ENCODE measurements at places on chromosomes 1 and 21.

DNA sequence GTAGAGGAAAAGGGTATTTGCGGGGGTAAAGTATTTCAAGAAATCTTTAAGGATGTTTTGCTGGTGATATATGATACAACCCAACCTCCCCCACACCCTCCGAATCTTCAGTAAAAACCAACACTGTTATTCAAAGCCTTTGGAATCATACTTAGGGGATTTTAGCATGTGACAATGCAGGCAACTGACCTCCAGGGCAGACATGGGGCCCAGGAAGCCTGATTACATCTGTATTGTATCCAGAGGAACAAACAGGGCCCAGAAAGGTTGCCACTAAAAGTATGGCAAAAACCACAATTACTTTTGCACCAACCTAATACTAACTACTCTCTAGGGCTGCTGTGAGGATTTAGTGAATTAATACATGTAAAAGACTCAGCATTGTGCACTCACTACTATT is 43.9 kb upstream of the CNN3 start:
- DNase-seq, result no peak

- peak; percentile 97 for DNase-seq
These were observed 110.5 kb downstream of the HHAT start for GRCh38 chr1:210438928-210439841.

DNA sequence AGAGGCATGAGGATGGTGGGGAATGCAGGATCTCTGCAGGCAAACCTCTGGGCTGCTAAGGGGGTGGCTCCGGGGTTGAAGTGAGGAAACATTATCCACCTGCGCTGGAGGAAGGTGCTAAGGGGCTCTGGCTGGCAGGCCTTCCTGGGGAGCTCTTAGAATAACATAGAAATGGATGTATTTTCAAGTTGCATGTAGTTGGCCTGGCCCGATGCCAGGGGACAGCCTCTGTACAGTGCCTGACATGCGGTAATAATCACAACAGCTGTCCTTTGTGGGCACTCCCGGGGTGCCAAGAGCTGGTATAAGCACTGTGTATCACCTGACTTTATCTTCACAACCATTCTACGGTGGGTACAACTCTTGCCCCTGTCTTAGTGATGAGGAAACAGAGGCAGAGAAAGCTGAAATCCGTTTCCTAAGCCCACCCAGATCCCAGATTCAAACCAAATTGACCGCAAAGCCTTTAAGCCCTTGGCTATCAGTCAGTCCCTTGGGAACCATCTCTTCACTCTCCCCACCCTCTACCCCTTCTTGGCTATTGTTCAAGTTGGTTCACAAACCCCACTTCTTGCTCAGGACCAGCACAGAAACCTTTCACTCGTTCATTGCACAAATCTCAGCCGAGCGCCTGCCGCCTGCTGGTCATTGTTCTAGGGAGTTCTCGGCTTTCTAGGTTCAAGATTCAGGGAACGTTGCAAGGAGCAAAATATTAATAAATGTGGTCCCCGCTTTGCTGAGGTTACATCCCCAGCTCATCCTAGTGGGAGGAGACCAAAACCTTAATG is 30.9 kb downstream of the PADI4 start:
- DNase-seq, result no peak

- DNase-seq, result no peak
These were observed 344.9 kb downstream of the PTPRU start for GRCh38 chr1:29581256-29581655.

GRCh38 chr1:61184040-61184713 is 101.8 kb downstream of the NFIA start:
- DNase-seq, result peak; percentile 93

GRCh38 chr21:22885614-22886013 is 1887.4 kb downstream of the NCAM2 start:
- DNase-seq, result no peak

DNA sequence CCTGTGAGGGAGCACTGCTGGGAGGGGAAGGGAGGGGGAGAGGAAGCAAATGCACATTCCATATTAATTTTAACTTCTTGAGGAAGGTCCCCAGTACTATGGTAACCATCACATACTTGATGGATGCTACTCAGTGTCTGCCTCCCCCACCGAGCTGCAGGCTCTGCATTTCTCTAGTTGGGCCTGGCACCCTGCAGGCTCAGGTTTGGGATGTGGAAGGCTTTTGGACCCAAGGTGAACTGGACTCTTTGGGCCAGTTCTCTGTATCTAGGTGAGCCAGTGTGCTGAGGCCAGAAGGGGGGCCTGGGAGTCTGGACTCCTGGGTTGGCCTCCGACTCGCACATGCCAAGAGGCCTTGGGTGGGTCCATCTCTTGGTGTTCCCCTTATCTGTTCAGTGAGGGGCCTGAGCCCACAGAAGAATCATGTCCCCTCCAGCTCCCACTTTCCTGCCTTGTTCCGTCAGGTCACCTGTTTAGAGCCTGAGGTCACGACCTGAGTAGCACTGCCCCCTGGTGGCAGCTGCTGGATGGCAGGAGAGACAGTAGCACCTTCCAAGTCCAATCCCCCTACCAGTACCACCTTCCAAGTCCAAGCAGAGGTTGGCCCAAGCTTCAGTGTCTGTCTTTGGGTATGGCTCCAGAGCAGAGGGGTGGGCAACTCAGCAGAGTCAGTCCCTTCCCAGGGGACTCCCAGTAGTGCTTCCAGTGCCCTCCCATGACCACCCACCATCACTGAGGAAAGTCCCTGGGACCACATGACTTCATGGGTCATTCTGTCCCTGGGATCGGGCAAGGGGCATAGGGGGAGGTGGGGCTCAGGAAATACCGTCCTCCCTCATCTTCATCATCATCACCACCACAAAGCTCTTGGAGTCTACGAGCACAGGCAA is 241.8 kb downstream of the TRABD2B start:
- no peak for DNase-seq

GRCh38 chr21:31686272-31686915 is 26.9 kb downstream of the SOD1 start:
- no peak for DNase-seq

DNA sequence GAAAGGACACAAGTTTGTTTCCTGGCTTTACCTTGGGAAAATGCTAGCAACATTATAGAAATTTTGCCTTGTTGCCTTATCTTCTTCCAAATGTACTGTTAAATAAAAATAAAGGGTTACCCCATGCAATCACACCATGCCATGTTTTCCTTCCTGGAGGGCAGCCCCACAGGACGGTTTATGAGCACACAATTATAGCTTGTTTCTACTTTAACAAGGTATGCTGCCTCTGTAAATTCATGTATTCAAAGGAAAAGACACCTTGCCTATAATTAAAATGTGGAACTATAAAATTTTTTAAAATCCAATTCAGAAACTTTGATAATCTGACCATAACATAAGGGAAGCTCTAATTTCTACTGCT is 63.4 kb downstream of the CAPN2 start:
- no peak for DNase-seq

GRCh38 chr1:8903410-8903809 is 24.9 kb upstream of the ENO1 start:
- no peak for DNase-seq

DNA sequence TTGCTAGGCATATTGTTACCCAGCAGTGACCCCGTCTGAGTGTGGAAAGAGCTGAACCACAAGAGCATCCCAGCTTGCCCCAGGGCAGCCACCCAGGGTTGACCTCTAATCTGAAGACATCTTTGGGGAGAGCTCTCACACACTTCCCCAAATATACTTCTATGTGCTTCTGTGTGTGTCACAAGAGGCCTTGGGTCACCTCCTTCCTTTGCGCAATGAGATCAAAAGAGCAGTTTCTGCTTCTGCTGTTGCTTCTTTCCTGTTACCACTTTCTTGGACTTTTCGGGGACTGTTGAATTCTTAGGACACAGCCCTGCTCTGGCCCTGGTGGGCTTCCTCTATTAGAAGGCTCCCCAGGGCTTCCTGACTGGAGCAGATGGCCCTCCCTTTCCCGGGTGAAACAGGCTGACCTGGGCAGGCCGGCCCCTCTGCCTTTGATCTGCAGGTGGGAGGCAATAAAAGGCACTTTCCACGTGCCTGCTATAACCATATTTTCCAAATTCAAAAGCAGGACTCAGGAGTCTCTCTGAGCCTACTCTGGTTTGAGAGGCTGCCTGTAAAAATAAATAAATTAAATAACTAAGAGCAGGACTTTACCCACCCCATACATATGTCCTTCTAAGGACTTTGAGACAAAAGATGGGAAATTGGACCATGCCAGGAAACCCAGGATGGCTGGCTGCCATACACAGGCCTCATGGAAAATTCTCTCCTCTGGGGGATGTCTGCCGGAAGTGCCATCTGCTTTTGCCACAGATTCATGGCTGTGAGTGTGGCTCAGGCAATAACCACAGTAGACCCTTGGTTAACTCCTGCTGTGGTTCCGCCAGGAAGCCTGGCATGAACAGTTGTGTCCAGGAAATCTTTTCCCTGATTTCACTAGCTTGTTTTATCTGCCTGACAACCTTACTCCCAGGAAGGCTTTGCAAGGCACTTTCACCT is 28.3 kb upstream of the RCSD1 start:
- DNase-seq, result peak; percentile 4

- peak; percentile 59 for DNase-seq
These were observed 25.1 kb upstream of the TMEM222 start for GRCh38 chr1:27296773-27297291.

GRCh38 chr1:76176000-76176399 is 101.5 kb downstream of the ST6GALNAC3 start:
- no peak for DNase-seq

DNA sequence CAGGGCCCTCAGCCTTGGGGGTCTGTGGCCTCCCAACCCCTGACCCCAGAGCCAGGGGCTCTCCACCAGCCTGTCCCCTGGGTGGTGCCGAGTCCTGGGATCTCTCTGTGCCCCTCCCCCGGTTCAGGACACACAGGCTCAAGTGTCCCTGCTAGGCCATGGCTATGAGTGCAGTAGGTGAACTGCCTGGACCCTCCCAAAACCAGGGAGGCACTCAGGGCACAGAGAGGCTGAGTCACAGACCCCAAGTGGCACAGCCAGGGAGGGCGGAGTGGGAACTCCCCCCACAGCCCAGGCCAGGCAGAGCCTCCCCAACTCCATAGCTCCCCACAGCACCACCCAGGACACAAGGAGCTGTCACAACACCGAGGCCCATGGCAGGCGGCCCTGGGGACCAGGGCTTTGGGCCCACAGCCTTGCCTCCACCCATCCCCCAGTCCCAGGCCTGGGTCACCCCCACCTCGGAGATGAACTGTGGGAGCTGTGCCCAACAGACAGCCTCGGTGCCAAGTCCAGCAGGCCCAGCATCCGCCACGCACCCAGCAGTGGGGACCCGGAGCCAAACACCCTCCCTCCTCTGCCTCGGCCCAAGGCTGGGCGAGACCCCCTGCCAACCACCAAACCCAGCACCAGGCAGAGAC is 3.2 kb downstream of the DVL1 start:
- no peak for DNase-seq

DNA sequence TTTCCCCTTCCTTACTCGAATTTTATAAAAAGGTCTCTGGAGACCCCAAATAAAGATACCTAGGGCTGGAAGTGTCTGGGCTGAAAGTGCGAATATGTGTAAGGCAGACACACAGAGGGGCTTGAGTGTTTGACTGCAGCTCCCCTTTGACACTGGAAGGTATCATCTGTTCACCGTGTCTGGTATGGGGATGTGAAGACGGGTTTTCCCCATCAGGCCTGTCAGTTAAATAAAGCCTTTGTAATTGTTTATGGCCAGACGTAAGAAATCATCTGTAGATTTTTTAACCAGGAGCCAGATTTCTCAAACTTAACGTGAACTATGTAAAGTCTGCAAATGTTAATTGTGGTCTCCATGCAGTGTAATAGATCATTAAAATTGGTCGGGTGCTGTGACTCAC is 1173.4 kb downstream of the AMY1C start:
- DNase-seq, result no peak

- no peak for DNase-seq
These were observed 104.6 kb upstream of the TTC34 start for GRCh38 chr1:2906085-2906484.

DNA sequence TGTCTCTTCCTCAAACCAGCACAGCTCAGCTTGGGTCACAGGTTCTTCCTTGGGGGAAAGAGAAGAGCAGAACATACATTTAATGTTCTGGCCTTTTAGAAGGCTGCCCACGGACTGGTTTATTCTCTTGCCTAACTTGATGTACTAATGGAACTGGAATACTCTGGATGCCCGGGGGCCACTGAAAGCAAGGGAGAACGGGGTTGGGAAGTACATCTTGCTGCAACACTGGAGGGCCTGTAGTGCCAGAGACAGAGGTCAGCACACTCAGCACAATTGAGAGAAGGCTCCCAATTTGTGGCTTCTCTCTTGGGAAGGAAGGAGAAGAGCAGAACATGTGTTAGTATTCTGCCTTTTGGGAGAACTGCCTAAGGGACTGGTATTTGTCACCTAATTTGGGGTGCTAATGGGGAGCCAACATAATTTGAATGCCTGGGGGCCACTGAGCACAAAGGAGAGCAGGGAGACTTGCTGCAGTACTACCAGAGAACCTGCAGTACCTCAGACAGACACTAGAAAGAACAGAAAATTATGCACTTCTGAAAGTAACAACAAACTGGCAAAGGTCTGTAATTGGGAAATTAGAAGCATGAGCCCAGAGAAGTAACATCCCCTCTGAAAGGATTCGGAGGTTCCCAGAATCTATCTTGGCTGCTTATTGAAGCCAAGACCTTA is 14.1 kb downstream of the ZNF691 start:
- no peak for DNase-seq

DNA sequence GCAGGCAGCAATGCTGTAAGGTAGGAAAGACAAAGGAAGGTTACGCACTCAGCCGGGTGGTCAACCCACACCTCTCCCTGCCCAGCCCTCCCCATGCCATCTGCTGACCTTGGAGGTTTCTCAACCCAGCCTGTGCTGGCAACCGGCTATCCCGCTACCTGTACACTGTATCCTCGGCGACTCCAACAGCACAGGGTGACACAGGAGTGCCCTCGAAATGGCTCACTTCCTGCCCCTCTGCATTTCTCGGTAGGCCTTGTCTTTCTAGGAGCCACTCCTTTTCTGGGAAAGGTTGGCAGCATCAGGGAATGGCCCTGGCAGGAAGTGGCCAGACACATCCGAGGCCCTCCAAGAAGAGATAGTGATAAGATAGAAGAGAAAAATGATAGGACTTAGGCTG is 124.0 kb downstream of the PROX1 start:
- no peak for DNase-seq

DNA sequence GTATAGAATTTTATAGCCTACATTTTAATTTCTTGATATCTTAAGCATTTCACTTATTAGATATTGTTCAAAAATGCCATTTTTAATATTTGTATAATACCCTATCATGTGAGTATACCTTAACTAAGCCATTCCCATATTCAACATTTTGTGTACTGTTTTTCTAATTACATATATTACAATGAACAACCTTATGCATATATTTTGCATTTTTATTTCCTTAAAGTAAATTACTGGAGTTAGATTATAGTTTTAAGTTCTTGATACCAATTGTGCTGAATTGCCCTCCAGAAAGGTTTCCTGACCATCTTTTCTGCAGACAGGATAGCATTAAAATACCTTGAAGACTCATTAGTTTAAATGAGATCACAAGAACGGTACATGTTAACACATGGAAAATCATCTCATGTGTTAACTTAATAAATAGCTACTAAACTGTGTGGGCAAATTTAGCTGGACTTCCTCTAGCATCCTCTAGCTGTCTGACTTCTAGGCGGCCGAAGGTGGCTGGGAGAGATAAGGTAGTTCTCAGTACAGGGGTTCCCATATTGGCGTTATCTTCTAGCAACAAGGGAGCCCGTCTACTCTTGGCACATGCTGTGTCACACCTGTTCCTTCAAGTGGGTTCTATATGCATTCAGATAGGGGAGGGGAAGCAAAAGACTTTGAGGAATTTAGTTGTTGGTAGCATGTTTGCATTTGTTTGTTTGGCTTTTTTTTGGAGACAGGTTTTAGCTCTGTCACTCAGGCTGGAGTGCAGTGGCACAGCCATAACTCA is 8.9 kb downstream of the DCLRE1B start:
- no peak for DNase-seq
